Glutamatergic neuron (in vitro differentiated cells): ENCODE measurements at places on chromosomes 3 and 15.

- DNase-seq, result no peak
- no peak overlapping the region for H3K27ac ChIP-seq
- H3K4me1 ChIP-seq, result no peaks in the 10 kb centered on the region
- peaks cover 9% of the 10 kb centered on the region for H3K36me3 ChIP-seq
- peaks cover 6% of the 10 kb centered on the region for H3K27me3 ChIP-seq
These were observed 14.7 kb downstream of the IDH2 start for GRCh38 chr15:90087454-90088154.

- no peaks in the 10 kb centered on the region for H3K27me3 ChIP-seq
- no peak overlapping the region for H3K4me3 ChIP-seq
- no peak for DNase-seq
- no peak overlapping the region for H3K27ac ChIP-seq
- peaks cover 17% of the 10 kb centered on the region for H3K4me1 ChIP-seq
These were observed 179.2 kb downstream of the RORA start for GRCh38 chr15:61049934-61050333.

DNA sequence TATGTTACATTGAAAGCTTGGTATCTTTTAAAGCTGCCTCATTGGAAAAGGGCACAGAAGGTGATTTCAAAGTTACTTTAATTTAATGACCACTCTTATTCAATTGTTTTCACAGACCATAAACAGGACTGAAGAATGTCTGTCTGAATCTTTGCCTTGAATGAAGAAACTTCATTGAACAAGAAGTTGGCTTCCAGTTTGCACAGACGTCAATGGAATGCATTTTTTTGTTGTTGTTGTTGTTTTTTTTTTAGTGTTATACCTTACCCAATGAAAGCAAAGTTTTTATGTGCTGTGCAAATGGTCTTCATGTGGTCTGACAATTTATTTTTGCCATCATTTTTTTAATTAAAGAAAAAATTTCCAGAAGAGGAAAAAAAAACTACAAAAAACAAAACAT, 602.7 kb upstream of the TGFBR2 start:
- H3K4me1 ChIP-seq, result no peaks in the 10 kb centered on the region
- DNase-seq, result no peak
- no peaks in the 10 kb centered on the region for H3K36me3 ChIP-seq
- no peak overlapping the region for H3K27ac ChIP-seq
- H3K4me3 ChIP-seq, result no peak overlapping the region

DNA sequence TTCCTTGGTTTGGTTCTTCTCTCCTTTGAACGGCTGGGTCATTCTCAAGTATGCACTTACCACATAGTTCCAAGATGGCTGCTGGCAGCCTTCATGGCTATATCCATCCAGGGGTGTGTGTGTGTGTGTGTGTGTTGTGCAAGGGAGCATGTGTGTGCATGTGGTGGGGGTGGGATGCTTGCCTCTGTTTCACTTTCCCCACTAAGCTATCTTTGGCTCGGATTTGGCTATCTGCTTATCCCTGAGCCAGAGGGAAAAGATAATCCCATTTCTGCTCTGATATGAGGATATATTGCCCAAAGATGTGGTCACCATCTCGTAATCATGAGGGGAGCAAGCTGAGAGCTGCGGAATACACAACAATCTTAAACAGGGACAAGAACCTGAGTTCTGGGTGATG, 26.2 kb downstream of the ANAPC13 start:
- peaks cover 1% of the 10 kb centered on the region for H3K27me3 ChIP-seq
- no peak for DNase-seq
- H3K4me3 ChIP-seq, result no peak overlapping the region
- H3K36me3 ChIP-seq, result no peaks in the 10 kb centered on the region
- H3K27ac ChIP-seq, result no peak overlapping the region
- H3K4me1 ChIP-seq, result peaks cover 6% of the 10 kb centered on the region

DNA sequence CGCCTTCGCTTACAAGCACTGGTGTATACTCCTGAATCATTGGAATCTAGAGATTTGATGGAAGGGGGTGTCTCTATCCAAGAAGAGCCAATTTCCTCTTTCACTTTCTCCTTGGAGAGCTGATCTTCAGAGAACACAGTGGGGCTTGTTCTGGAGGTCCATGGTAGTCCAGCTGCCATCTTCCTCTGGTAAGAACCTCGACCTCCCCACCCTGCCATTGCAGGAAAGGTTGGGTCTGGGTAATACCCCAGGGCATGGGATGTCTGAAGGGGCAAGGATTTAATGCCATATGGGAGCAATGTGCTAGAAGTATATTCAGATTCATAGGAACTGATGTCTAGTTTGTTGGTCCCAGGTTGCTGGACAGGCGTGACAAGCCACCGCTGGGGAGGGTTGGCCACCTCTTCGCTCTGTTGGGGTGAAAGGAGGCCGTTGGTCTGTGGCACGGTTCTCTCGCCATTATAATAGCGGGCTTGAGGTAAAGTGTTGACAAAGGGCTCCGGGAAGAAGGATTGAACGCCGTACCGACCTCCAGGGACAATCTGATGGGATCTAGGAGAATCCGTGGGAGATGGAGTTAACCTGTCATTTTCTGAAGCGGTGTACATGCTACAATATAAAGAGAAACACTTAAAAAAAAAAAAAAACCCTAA, 4.8 kb downstream of the EOMES start:
- H3K27me3 ChIP-seq, result peaks cover 51% of the 10 kb centered on the region
- no peak overlapping the region for H3K4me3 ChIP-seq
- H3K36me3 ChIP-seq, result no peaks in the 10 kb centered on the region
- peaks cover 18% of the 10 kb centered on the region for H3K4me1 ChIP-seq
- H3K27ac ChIP-seq, result no peak overlapping the region
